ENCODE measurements at places on chromosomes 4 and X.
A peak's percentile ranks its signal among the peaks of the same experiment; 100 is the strongest.

- no peak for DNase-seq
These were observed 34.2 kb downstream of the CLDN22 start for GRCh38 chr4:183285886-183286285.

GRCh38 chr4:46124773-46125413 lies 1.0 kb upstream of the GABRG1 start:
- DNase-seq = no peak

GRCh38 chr4:8324640-8325239 lies 55.2 kb downstream of the HTRA3 start:
- no peak for DNase-seq

DNA sequence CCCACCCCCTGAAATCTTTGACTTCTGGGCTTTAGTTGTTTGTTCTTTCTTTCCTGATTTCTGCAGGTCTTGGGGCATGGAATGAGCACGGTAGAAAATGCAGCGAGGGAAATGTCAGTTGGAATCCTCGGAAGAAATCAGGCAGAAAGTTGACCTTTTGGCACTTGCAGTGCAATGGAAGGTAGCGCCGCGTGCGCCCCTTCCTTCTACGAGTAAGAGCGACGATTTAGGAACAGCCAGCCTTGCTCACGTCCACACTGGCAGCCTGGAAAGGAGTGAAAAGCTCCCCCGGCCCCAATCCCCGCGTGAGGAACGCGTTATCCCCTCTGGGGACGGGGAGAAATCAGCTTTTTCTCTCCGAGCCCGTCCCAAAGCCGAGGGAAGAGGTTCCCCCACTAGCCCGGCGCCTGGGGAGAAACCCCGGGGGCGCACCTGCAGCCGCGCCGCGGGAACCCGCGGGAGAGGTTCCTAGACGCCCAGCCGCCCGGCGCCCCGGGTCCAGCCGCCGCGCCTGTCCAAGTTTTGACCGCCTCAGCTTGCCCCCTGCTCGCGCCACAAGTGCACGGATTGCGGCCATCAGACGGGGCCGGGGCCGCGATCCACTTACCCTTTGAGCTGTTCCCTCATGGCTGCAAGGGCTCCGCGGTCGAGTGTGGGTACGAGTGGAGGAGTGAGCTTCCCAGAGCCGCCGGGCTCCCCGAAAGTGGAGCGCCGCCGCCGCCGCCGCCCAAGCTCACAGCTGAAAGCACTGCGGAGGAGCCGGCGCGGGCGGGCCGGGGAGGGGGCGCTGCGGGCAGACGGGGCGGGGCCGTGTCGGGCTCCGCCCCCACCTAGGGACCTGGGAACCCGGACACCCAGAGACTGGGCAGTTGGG lies 194.6 kb upstream of the FTHL17 start:
- no peak for DNase-seq

- DNase-seq = no peak
These were observed 138.3 kb upstream of the PUDP start for GRCh38 chrX:7286168-7286837.

- DNase-seq = peak; percentile 51
These were observed 895 bp downstream of the SMIM14 start for GRCh38 chr4:39637586-39638353.

DNA sequence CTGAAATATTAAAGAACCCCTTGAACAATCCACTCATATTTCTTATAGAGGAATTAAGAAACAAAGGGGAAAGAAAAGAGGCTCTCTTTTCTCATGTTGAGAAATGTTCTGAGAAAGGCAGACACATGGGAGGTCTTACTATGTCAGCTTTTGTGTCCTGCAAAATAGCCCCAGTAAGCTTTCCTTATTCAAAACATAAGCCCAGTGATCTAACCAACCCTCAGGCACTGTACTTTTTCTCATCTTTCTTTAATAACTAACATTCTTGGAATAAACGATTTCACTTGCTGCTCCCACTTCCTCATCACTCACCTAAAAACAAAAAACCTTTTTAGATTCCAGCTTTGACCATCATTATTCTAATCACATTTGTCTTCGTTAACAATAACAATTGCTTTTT lies 115.9 kb downstream of the GLRA3 start:
- no peak for DNase-seq

DNA sequence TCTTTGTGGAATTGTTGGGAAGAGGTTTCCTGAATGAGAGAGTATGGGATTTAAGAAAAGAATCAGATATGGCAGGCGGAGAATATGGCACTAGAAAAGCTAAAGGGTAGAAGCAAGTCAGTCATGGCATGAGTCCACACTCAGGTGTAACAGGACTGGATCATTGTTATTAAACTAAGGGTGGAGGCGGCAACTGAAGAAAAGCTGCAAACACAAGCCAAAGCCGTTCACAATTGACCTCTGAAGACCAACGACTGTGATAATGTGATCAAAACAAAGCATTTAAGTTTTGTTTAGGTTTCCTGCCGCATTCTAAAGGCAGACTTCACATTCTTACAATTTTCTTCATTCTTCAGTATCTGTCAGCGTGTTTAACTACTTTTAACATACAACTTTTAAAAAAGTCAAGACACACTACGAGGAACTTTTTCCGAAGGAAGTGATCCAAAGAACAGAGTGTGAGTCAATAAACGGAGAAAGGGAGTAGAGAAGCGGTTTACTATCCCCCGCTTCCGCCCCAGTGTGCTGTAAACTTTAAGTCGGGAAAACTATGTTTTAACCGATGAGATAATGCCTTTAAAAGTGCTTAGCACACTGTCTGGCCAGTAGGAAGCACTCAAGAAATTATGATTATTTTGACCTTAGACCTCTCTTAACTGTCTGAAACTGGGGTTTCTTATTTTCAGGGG lies 909 bp upstream of the SLAIN2 start:
- no peak for DNase-seq

GRCh38 chr4:116358633-116359222 lies 726.6 kb downstream of the TRAM1L1 start:
- peak; percentile 3 for DNase-seq

GRCh38 chr4:152485726-152486276 lies 50.1 kb downstream of the FBXW7 start:
- peak; percentile 52 for DNase-seq

DNA sequence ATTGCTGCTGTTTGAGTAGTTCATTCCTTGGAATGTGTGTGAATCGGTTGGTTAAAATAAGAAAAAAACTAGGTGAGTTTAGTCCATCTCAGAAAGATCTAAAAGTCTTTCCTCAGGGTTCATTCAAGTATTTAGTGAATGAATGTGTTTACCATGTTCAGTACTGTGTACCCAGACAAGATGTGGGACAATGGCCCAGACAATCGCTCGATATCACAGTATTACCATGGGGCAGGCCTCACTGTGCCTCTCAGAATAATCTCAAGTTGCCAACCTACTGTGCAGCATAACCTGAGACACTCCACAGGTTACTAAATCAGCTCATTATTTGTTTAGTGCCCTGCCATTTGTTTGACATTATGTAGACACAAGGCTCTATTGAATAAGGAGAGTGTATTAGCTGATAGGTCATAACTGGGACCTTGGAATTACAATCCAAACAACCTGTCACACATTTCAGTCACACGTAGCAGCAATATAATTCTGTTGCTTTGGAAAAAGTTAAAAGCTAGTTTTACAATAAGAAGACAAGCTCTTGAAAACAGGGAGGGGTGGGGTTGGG lies 24.9 kb upstream of the AMOT start:
- no peak for DNase-seq

GRCh38 chrX:71909956-71910355 lies 689 bp upstream of the NHSL2 start:
- DNase-seq = no peak

- no peak for DNase-seq
These were observed 92.8 kb downstream of the FRAS1 start for GRCh38 chr4:78149751-78150542.

- DNase-seq = no peak
These were observed 306.7 kb upstream of the GRID2 start for GRCh38 chr4:91997045-91997444.

DNA sequence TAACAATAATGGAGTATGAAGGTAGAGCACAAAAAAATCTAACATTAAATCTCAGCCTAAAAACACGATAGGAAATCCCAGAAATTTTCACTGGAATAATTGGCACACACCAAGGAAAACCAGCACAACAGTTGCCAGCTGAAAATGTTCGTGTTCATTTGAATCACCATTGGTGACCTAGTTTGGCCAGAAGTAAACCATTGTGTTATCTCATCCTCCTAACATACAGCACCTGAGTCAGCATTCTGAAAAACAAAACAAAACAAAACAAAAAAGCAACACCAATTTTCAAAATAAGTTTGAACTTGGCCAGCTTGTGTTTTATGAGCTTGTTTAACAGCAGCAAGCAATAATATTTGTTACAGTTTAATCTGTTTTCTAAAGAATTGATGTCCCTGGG lies 41.1 kb downstream of the UCHL1 start:
- no peak for DNase-seq

DNA sequence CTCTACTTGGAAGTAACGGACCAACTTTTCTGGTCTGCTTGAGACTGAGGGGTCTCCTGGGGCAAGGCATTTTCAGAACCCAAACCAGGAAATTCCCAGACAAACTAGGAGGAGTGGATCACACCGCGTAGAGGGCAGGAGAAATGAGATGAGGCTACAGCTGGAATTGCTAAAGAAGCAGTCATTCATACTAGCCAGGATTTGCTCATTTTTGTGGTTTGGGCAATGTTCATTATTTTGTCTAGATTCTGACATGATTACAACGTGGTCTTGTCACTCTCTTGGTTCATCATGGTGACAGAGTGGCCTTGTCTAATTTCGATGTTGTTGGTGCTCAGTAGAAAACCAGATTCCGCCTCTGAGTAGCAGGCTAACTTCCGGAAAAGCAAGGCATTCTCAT lies 63.2 kb downstream of the BANK1 start:
- DNase-seq = no peak

DNA sequence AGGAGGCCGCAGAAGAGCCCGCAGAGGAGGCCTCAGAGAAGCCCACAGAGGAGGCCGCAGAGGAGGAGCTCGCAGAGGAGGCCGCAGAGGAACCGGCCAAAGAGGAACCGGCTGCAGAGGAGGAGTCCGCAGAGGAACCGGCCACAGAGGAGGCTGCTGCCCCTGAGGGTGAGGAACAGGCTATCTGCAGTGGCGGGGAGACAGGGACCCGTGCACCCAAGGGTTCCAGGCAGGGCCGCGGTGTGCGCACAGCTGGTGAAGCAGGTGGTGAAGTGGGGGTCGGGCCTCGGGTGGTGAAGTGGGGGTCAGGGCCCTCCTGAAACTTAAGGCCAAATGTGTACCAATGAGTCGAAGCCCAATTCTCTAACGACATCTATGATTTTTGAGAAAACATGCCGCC lies 1.1 kb downstream of the CT47C1 start:
- DNase-seq = no peak

GRCh38 chr4:91448668-91449330 lies 855.0 kb upstream of the GRID2 start:
- DNase-seq = peak; percentile 12

DNA sequence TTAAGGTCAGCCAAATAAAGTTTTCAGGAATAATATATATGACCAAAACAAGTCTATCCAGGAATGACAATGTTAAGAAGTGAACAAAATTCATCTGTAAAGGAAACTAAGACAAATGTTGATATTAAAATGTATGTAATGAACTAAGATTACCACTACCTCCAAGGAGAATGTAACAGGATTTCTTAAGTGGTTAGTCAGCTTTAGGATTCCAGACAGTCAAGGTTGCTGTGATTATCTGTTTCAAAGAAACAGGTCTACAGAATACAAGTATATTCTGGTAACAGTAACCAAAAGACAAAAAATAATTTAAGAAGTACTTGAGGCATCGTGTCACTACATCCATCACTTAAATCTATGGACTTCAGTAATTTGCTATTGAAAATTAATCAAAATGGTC lies 172.8 kb downstream of the SCFD2 start:
- DNase-seq = no peak

DNA sequence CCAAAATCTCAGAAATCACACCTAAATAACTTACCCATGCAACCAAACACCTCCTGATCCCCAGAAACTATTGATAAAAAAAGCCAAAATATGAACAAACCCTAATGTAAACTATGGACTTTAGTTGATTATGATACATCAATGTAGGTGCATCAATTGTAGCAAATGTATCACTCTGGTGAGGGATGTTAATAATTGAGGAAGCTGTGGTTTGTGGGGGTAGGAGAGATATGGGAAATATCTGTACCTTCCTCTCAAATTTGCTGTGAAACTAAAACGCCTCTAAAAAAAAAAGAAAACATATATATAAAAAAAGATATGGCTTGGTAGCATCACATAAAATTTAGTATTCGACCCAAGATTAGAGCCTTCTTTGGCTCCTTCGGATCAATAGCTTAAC lies 144.3 kb upstream of the CPEB2 start:
- no peak for DNase-seq

- DNase-seq = no peak
These were observed 59.1 kb downstream of the CHRNA9 start for GRCh38 chr4:40394236-40394635.

- DNase-seq = no peak
These were observed 420.9 kb upstream of the INTU start for GRCh38 chr4:127211650-127212560.

- DNase-seq = no peak
These were observed 114.5 kb downstream of the IRF2 start for GRCh38 chr4:184359888-184360287.

- peak; percentile 1 for DNase-seq
These were observed 3.8 kb upstream of the MMGT1 start for GRCh38 chrX:135977611-135978010.

GRCh38 chrX:41332408-41333002 lies 1.5 kb upstream of the DDX3X start:
- DNase-seq = no peak

GRCh38 chr4:51851090-51851936 lies 8.4 kb downstream of the DCUN1D4 start:
- DNase-seq = no peak
